Fibroblast of lung (primary cell): ENCODE measurements at places on chromosomes 5 and 9. TPM values are rescaled to one million over a fixed set of nuclear protein-coding genes. Genes with fewer than 3 reads are reported as not detected.

- no peak for DNase-seq
Observed at GRCh38 chr5:122056913-122057312, 21.1 kb downstream of the LOX start.

- DNase-seq: no peak
Observed at GRCh38 chr9:16809912-16810610, 60.4 kb downstream of the BNC2 start.

DIRAS2 gene
- polyA plus RNA-seq: 0.01 TPM in 2 replicates

ARL14EPL gene
- polyA plus RNA-seq: not detected in 2 replicates

FOXI1 gene
- polyA plus RNA-seq: not detected in 2 replicates
